ENCODE measurements at places on chromosomes 3 and 15.
A peak's percentile ranks its signal among the peaks of the same experiment; 100 is the strongest.

GRCh38 chr3:69326855-69327300, 59.0 kb downstream of the FRMD4B start:
- DNase-seq = no peak

- no peak for DNase-seq
Measured at GRCh38 chr15:38685686-38686339, 121.2 kb upstream of the RASGRP1 start.

- DNase-seq = no peak
Measured at GRCh38 chr3:131082871-131083863, 56.5 kb downstream of the NEK11 start.

- DNase-seq = no peak
Measured at GRCh38 chr3:72463083-72463482, 385.2 kb downstream of the SHQ1 start.

GRCh38 chr15:100247228-100248225, 94.2 kb downstream of the ADAMTS17 start:
- DNase-seq = no peak

DNA sequence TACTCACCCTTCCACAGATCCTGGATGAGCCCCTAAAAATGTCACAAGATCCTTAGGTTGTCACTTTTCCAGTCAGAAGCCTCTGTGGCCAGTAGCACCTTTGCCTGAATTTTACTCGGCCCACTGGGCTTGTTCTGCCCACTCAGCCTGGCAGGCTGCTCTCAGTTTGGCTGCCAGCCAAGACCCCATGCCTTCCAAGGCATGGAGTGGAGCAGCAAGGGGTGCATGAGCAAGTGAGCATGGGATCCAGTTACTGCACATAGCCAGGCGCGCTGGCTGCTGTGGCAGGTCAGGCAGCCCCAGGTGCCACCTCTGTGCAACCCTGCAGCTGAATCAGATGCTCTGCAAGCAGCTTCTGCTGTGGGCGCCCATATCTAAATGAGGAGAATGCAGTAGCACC, 79.3 kb downstream of the CGGBP1 start:
- no peak for DNase-seq

DNA sequence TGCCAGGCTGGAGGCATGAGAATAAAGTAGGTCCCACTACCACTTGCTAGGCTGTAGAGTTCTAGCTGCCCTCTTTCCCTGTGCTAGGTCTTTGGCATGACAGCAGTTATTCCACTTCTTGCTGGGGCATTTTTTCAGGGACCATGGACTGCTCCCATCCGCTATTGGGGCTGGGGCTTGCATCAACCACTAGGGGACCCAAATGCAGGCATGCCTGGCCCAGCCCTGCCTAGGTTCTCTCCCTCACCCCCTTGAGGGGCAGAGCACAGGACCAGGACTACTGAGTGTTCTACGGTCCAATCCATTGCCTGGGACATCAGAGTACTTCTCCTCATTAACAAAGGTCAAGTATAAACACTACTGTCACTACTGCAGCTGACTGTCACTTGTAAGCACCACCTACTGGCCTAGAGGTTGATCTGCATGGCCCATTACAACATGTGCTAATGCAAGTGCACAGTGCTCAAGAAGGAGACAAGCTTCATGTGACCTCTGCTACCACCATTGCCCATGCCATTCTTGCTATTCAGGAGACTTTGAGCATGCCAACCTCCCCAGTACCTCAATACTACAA, 270.5 kb downstream of the MBNL1 start:
- no peak for DNase-seq

DNA sequence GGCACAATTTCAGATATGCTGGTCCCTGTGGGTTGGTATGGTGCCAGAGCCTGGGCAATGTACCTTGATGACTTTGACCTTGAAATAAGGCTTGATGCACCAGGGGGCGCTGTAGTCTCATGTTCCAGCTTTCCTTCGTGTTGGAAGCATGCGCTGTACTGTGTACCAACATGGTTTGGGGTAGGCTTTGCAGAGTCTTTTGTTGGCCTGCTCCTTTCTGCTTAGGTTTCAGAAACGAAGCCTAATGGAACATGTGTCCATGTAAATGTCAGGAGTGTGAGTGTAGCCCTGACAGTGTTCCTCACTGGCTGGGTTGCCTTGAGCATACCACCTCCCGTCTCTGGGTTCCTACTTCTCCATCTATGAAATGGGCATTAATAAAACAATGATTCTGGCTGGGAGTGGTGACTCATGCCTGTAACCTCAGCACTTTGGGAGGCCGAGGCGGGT, 3.6 kb upstream of the CCR4 start:
- peak; percentile 85 for DNase-seq

DNA sequence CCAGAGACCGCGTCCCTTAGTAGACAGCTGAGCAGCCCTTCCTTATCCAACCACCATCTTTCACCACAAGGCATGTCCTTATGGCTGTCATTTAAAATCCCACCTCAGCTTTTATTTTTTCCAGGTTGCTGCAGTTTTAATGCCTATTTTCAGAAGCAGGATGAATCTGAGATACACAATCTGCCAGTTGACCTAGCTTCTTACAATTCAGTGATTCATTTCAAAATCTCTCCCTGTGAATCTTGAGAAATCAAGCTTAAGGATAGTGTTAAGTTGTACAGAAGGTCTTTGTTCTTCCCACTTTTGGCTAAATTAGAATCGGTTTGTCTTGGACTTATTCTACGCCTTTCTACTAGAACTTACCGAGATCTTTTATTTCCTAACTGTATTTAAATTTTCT, 522.3 kb upstream of the CFAP20DC start:
- no peak for DNase-seq
